AG04449 (cell line): ENCODE measurements at places on chromosomes 12 and 14.

GRCh38 chr12:81327425-81327824 lies 249.5 kb downstream of the ACSS3 start:
- DNase-seq = no peak

DNA sequence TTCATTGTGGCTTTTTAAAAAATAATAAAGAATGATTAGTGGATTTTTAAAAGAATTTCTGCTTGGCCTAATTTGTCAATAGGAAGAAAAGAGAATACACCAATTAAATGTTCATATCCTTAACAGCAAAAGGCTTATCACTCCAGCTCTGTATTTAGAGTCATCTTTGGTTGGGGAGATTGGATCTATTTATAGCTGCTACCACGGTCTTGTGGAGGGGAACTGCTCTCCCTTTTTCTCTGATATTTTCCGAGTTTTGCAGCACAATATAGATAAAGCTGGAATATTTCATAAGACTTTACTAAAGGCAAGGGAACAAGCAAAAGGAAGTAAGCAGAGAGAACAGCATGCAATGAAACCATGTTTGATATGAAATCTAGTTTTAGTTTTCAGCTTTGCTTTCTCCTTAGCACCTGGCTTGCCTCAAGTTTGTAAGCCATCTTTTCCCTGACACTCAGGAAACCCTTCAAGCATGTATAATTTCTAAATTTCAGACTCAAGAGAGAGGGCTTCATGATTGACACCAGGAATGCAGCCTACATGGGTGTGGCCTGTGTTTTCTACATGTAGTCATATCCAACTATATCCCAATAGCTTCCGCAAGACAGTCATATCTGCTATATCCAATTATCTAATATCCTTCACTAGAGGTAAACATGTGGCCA lies 35.2 kb downstream of the BRMS1L start:
- DNase-seq = no peak

DNA sequence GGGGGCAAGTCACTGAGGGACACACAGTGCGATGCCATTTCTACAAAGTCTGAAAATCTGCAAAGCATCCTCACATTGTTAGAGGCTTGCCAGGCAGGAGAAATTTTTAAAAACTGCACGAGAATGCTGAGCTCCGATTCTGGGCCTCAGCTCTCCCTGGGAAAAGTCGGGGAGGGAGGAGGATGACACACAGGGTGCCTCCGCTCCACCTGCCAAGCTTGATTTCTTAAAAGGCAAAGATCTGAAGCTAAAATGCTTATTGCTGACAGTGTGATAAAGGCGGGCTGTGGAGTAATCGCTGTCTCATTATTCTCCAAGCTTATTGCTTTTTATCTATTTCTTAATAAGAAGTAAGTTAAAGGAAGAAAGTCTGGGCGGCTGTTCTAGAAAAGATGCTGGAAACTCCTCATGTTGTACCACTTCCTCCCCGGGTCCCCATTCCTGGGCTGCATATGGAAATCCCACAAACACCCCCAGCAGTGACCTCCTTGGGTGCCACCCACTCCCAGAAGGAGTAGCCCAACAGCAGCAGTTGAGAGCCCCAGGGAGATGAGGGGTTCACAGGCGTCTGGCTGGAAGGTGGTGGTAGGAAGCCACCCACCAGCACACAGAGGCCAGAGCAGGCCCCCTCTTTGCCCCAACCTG lies 55.0 kb downstream of the CCDC85C start:
- no peak for DNase-seq

GRCh38 chr12:119809023-119809422 lies 68.1 kb downstream of the CIT start:
- DNase-seq = no peak

- no peak for DNase-seq
Observed at GRCh38 chr12:28057856-28058615, 85.5 kb upstream of the PTHLH start.

- DNase-seq = no peak
Observed at GRCh38 chr14:47596232-47596631, 79.2 kb downstream of the MDGA2 start.

- DNase-seq = no peak
Observed at GRCh38 chr14:54325766-54326165, 71.0 kb upstream of the CDKN3 start.

DNA sequence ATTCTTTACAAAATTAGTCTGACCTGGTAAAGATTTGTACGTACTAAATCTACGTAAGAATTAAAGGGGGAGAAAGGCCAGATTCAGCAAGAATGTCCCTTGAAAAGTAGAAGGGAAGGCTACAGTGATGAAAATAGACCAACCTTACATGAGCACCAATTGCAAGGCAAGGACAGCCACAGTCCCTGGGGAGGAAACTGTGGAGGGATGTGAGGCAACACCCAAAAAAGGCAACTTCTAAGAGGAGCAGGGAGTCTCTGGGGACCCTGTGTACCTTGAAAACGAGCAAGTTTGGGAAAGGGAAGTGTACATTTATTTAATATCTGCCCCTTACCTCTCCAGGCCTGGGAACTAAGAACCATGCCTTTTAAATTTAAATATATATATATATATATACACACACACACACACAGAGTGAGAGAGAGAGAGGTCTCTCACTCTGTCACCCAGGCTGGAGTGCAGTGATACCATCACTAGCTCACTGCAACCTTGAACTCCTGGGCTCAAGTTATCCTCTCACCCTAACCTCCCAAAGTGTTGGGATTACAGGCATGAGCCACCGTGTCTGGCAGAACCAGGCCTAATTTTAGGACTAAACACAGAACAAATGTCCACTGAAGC lies 56.4 kb downstream of the TMCC3 start:
- no peak for DNase-seq

DNA sequence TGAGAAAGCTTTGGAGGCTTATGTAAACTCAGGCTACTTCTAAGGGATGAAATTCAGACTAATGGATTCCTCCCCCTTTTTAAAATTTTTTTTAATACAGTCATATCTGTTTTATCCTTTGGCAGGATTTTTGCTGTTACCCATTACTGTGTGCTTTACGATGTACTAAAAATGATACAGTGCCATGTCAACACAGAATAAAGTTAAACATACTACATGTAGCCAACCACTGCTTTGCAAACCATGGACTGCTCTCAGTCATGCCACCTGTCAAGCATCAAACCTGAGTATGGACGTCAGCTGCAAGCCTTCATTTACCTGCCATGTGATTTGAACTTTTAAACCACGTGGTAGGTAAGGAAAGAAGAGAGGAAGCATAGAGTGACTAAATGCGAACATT lies 325.8 kb downstream of the FUT8 start:
- no peak for DNase-seq

DNA sequence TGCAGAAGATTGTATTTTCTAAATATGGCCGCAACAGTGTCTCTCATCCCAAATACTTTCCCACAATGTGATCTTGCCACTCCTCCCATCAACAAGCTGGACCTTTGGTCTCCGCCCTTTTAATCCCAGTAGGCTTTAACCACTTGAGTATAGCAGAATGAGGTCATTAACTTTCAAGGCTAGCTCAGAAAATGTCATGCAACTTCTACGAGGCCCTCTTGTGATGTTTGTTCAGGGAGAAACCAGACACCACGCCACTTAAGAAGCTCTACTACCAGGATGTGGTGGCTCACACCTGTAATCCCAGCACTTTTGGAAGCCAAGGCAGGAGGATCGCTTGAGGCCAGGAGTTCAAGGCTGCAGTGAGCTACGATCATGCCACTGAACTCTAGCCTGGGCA lies 20.1 kb upstream of the OR6J1 start:
- no peak for DNase-seq
